ENCODE measurements at places on chromosomes 3 and 15.

GRCh38 chr3:124676236-124676635 lies 54.0 kb upstream of the UMPS start:
- DNase-seq = no peak

DNA sequence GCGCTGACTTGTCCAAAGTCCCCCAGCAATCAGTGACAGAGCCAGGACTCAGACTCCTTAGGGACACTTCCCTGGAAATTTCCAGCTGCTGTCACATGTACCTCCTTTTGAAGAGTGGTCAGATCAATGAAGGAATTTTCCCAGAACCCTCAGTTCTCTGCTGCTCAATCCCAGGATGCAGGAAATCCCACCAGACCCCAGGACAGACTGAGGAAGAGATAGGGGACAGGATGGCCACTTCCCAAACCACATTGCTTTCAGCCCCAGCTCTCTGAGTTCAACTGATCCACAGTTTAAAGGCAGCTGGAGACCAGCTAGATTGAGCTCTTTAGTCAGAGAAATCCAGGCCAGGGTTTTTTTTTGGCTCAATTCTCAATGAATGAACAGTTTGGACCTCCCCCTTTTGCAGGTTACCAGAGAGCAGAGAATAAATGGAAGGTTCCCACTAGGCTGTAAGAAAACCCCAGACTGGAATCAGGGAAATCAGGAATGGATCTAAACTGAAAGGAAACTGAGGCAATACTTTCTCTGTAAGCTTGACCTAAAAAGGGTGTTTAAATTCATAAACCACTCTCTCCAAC lies 1.5 kb downstream of the CYP1A1 start:
- no peak for DNase-seq

- DNase-seq = no peak
Measured at GRCh38 chr15:75551091-75551490, 28.0 kb downstream of the PTPN9 start.

GRCh38 chr3:174482541-174482940 lies 376.6 kb upstream of the NAALADL2 start:
- no peak for DNase-seq

DNA sequence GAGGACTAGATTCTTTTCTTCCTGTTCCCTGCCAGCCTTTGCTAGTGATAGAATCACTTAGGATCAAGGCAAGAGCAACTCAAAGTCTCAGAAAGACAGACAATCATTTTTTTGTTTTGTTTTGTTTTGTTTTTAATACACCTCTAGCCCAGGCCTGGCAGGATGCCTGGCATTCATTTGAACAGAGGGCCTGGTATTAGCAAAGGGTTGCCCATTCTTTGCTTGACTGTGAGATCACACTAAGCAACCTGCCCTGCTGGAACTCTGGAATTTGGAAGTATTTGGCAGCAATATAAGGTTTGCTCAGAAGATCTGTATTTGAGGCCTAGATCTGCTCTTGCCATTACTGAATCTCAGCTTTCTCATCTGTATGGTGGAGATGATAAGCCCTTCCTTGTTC lies 21.8 kb upstream of the ATP13A5 start:
- no peak for DNase-seq

- no peak for DNase-seq
Measured at GRCh38 chr3:149660462-149660861, 2.6 kb upstream of the WWTR1 start.

DNA sequence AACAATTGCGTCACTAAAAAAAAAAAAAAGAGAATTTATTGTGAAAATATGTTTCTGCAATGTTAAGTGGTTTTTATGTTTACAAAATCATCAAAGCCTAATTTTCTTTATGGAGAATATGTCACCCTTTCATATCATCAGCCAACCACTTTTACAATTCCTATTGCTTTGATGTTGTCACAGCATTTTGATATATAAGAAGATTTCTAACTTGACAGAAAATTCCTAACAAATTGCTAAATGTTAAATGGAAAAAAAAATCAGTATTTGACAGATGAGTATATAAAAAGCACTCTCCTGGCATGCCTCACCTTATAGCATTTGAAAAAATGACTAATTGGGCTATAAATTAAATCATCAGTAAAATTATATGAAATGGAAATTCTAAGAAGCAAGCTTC lies 1457.3 kb upstream of the ALCAM start:
- no peak for DNase-seq

DNA sequence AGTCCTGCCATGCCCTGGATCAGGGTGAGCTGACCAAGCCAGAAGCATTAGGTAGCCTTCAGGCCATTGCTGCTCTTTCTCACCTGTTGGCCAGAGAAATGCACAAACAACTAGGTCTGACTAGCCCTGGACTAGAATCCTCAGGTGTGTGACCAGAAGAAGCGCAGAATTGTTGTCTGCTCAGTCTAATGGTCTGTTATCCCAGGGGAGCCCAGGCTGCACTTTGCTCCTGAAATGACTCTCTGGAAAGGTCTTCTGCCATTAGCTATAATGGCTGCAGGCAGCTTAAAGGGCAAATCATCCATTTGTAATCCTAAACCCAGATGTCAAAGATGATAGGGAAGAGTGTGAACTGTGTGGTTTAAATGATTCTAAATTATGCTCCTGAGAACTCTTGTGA lies 246.1 kb downstream of the NFKBIZ start:
- no peak for DNase-seq

DNA sequence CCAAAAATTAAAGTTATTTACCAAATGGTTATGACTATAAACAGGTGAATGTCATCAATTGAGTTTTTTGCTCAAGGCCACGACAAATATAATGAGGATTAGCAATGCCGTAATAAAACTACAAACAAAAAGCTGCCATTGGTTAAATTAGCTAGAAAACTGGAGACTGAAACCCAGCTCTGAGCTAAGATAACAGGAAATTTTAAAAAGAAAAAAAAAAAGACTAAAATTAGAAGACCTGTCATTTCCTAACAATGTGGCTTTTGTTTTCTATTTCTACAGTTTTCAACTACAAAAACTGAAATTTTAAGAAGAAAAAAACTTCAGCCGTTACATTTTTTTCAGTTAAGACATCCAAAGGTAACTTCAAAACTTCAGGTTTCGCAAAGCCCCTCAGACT lies 9.7 kb downstream of the SLC12A6 start:
- no peak for DNase-seq

- no peak for DNase-seq
Measured at GRCh38 chr3:58563386-58564035, 13.7 kb downstream of the FAM107A start.

GRCh38 chr3:159798951-159799350 lies 189.7 kb upstream of the IL12A start:
- no peak for DNase-seq

- DNase-seq = no peak
Measured at GRCh38 chr3:188881954-188882641, 289.7 kb upstream of the TPRG1 start.

DNA sequence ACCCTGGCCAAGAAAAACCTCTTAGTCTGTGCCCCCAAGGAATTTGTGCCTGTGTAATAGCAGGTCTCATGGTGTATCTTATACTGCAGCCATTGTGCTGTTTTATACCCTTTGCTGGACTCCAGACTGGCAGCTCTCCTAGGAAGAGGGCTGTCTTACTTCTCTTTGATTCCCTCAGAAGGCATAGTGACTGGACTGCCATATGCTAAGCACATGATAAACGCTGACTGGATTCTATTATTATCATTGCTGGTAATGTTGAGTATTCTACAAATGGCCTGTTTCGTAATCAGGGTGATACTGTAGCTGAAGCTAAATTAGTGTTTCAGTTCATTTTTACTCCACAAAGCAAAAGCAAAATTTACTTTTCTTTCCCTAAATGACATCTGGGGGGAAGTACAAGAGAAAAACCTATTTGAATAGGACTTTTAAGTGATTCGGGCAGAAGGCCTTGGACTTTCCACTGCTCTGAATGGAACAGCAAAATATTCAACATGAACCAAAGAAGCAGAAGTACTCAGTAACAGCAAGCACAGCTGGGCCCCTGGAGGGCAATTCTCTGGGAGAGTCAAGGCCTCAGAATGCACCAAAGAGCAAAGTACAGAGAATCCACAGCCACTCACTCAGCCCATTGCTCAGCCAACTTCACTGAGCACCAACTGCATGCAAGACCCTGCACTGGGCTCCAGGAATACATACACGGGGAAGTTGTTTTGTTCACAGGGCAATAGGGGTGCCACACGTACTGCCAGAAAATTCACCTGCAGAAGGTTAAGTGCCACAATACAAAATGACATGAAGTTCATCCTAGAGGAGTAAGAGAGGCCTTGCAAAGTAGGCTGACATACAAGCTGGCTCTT lies 7.9 kb upstream of the BCL2A1 start:
- no peak for DNase-seq

DNA sequence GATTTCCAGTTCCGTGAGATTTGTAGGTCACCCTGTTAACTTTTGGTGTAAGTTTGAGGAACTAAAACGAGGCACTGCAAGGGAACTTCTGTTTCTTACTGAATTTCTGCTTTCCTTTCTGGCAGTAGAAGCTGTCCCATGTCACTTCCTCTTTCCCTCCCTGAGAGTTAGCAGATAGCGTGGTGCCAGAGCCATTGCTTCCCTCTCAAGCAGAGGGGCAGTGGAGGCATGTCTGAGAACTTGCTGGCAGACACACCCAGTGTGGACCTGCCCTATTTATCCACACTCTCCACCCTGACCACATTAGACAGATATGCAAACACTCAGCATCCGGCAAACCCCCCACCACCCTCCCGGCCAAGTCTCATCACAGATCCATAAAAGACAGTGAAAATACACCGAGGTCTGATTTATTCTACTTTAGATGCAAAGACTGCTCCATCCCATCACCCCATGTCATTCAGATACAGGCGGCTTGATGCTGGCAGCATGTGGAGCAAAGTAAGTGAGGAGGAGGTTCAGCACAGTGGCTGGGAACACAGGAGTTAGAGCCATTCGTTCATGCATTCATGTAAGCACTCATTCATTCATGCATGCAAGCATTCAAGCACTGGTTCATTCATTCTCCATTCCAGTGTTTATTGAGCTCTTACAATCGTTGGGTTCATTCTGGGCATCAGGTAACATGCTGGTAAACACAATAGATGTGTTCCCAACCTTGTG lies 324.7 kb downstream of the SHQ1 start:
- no peak for DNase-seq

DNA sequence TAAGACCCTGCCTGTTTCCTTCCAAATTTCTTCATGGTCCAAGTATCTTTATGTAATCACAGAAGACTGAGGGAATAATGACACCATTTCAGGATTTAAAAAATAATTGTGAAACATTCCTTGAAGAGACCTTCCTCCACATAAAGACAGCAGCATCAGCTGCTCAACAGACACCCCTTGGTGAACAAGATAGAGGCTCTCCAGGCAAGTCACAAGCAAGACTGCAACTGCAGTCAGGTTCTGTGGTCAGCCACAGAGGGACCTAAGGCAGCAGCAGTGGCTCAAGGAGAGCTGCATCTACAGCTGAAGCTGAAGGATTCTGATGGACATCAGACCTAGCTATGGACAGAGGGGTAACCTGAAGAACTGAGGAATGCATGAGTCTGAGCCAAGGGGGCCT lies 97.2 kb upstream of the C3orf80 start:
- DNase-seq = no peak

DNA sequence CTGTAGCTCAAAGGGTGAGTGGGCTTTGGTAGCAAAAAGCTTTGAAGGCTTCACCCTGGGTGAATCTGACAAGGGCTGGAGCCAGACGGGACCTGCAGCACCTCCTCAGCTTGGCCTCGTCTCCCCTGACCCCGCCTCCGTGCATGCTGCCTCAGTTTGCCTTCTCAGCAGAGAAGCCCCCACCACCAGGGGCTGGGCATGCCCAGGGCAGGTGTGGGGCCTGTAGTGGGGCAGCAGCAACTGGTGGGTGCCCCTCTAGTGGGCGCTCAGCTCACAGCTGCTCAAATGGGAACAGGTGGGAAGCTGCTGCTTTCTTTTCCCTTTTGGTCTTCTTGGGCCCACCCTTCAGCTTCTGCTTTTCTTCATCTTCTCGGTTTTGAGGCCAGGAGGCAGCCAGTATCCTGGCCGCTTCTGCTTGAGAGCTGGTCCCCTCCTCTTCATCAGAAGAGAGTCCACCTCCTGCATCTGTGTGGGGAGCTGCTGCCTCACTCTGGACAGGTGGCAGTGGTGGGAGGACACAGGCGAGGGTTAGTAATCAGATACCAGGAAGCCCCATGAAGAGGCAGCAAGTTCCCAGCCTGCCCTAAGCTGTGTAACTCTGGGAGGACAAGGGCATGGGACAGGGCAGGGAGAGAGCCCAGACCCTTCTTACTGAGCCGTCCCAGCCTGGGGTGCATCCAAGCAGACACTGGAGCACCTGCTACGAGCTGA lies 21.0 kb downstream of the TMEM43 start:
- DNase-seq = no peak

DNA sequence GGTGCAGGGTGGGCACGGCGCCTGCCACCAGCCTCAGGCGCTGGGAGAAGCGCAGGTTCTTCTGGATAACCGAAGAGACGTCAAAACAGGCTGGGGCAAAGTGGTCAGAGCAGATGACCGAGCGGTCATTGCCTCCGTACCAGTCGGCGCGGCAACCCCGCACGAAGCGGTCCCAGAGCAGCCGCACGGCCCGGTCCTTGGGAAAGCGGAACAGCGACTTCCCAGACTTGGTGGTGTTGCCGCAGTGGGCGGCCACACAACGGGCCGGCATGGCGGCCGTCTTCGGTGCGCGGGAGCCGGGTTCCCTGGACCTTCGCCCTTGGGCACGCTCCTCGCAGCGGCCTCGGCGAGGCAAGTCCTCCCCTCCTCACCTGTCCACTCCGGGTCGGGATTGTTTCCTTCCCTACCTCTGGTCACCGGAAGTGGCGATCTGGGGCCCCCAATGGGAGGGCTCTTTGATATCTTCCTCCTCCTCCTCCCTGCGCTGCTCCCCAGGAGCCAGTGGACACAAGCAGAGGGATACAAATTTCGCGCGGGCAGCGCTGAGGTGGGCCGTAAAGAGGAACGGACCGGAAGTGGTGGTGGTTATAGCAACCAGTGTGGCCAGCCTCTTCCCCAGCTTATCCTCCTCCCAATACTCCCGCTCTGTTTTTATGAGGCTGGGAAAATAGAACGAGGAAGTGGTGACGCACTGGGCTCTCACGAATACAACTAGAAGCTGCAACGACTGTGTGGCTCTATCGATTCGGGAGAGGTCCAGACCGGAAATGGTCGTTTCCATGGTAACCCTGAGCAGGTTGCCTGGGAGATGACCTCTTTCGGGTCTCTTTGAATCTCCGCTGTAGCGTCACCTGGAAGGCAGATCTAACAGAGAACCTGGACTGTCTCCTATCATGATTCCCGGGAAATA lies at the start of the genes LRRC49 and THAP10:
Gene LRRC49, plus strand, starts transcription at position 825 of the 910 bp plus-strand sequence. Its CDS starts 69 bp downstream, at position 894.
Gene THAP10, minus strand, starts transcription at position 432 of the 910 bp plus-strand sequence. Its CDS starts 161 bp downstream, at position 271.
- peak; percentile 6 for DNase-seq

- no peak for DNase-seq
Measured at GRCh38 chr3:39110041-39110639, 2.7 kb downstream of the TTC21A start.

- DNase-seq = peak; percentile 11
Measured at GRCh38 chr3:13235079-13235478, 161.8 kb upstream of the IQSEC1 start.

- DNase-seq = no peak
Measured at GRCh38 chr3:77040926-77041722, 1.2 kb downstream of the ROBO2 start.

GRCh38 chr3:107271787-107272387 lies 105.4 kb upstream of the CCDC54 start:
- DNase-seq = no peak

GRCh38 chr3:16243706-16244490 lies 20.8 kb downstream of the DPH3 start:
- DNase-seq = no peak

- no peak for DNase-seq
Measured at GRCh38 chr3:174441588-174442301, 417.4 kb upstream of the NAALADL2 start.

- DNase-seq = peak; percentile 63
Measured at GRCh38 chr15:88897456-88898194, 2.3 kb upstream of the HAPLN3 start.
